ENCODE measurements at places on chromosomes 16 and 17. TPM values are rescaled to one million over a fixed set of nuclear protein-coding genes. Genes with fewer than 3 reads are reported as not detected.

Gene C16orf92
- not detected for total RNA-seq

DNA sequence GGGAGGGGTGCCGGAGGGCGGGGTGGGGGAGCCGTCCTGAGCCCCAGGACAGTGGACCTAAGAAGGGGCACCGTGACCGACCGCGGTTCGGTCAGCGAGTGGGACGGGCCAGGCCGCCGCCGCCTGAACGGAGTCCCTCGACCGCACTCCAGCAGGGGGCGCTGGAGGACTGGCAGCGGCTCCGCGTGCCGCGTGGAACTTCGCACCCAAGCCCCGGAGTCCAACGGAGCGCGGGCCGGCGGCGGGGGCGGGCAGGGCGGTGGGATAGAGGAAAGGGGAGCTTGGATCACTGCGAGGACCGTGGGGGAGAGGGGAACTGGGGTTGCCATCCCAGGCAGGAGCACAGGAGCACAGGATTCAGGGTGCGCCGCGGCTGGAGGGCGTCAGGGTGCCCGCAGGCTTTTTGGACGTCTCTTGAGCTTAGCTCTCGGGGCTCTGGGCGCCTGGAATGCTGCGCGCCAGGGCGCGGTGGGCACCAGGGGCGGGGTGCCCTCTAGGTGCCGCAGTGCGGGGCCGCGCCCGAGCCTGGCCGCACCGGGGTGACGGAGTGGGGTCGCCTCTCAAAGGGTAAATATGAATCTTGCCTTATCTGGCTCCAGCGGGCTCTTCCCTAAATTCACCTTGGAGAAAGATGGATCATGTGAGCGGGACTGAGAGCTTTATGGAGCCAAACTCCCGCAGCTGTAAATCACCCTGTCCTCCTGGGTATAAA, 379 bp upstream of the OTOP2 start:
- H3K27me3 ChIP-seq: peaks cover 62% of the 10 kb centered on the region
- peak; percentile 60 for DNase-seq
- H3K27ac ChIP-seq: no peak overlapping the region
- H3K36me3 ChIP-seq: no peaks in the 10 kb centered on the region
- peaks cover 14% of the 10 kb centered on the region for H3K4me1 ChIP-seq
- peak overlapping the region; percentile 31 for H3K4me3 ChIP-seq

- no peaks in the 10 kb centered on the region for H3K27me3 ChIP-seq
- DNase-seq: no peak
- no peaks in the 10 kb centered on the region for H3K4me1 ChIP-seq
- no peak overlapping the region for H3K4me3 ChIP-seq
Measured at GRCh38 chr17:62134397-62134796, 69.3 kb upstream of the MED13 start.

GRCh38 chr16:87067836-87068761, 249.1 kb downstream of the C16orf95 start:
- DNase-seq: no peak
- H3K4me1 ChIP-seq: no peaks in the 10 kb centered on the region
- no peak overlapping the region for H3K27ac ChIP-seq

Gene ACTG1
- total RNA-seq: 3,247 TPM

GRCh38 chr17:29250666-29251065, 4.0 kb downstream of the CRYBA1 start:
- H3K4me1 ChIP-seq: peaks cover 2% of the 10 kb centered on the region
- H3K36me3 ChIP-seq: peaks cover 7% of the 10 kb centered on the region
- H3K27ac ChIP-seq: no peak overlapping the region
- no peaks in the 10 kb centered on the region for H3K27me3 ChIP-seq
- H3K4me3 ChIP-seq: no peak overlapping the region

DNA sequence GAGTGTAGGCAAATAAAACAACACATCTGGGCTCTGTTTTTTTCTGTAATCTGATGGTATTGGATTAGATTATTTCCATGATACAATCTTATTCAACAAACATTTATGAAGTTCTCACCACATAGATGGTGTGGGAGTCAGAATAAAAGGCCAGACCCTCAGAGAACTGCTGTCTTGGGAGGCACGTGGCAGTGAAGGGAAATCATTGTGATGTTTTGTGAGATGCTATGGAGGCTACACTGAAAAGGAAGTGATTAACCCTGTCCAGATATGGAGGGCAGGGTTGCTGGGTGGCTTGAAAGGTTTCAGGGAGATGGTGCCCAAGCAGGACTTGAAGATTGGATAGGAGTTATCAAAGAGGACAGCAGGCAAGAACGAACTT, 35.6 kb downstream of the DHRS7B start:
- H3K4me3 ChIP-seq: no peak overlapping the region
- H3K36me3 ChIP-seq: no peaks in the 10 kb centered on the region
- H3K27ac ChIP-seq: no peak overlapping the region
- H3K4me1 ChIP-seq: no peaks in the 10 kb centered on the region
- DNase-seq: no peak
